Dorsolateral prefrontal cortex (tissue), 122 donors: ENCODE measurements at places on chromosomes 6 and 20. TPM values are rescaled to one million over a fixed set of nuclear protein-coding genes. Genes with fewer than 3 reads are reported as not detected.

DNA sequence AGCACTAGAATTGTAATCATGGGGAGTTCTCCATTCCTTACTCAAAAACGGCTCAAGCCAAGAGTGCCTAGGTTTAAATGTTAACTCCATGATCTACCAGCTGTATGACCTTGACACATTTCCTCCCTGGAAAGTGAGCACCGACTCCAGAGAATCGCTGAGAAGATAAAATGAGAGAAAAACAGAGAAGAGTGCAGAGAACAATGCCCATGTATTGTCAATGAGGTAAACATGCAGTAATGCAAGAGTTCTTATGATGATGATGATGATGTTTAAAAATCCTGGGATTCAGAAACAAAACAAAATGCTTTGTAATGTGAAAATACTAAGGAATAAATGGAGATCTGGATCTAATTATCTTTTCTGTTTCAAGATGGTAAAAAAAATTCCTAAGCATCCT, 64.8 kb upstream of the BEND6 start:
- DNase-seq = no peak

DNA sequence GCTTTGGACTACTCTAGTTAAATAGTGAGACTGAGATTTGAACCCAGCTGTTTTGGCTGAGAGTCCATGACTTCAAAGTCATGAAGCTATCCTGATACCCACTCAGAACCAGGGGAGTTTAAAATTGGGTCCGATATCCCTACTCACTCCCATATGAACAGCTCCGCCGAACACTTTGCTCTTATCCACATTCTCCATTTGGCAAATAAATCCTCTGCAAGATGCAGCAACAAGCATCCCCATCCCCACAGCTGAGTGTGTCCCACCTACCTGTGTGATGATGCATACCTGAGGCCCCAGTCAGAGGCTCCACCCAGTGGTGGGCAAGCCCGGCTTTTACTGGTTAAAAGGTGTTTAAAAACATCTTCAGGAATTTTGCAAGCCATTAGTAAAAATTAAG, 108.3 kb upstream of the SLC24A3 start:
- DNase-seq = no peak

DNA sequence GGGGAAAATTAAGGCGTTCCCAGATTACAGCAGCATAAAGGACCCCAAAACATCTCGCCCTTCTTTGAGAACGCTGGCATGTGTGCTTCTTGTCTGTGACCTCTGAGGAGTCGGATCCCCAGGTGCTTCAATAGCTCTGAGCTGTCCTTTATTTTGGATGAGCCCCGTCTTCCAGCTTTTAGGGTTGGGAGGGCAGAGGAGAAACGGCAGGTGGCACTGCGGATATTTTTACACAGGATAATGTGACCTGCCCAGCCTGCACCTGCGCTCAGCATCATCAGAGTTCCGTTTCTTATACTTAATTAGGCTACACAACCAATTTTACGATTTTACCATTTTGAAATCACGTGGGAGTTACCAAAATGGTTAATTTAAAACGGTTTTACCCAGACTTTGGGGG, 147.7 kb upstream of the RPS6KA2 start:
- DNase-seq = no peak

Gene MDFI
- 2.8 TPM for total RNA-seq

Gene SLC22A7
- 0.82 TPM for total RNA-seq

Gene PRDM1
- 6.0 TPM for total RNA-seq

Gene POM121L2
- not detected for total RNA-seq

Gene CTAGE9
- total RNA-seq = not detected

Gene EPM2A
- 30.0 TPM for total RNA-seq

Gene FAXC
- total RNA-seq = 76.4 TPM
